PC-9 (cell line): ENCODE measurements at places on chromosomes 12 and 14. TPM values are rescaled to one million over a fixed set of nuclear protein-coding genes. Genes with fewer than 3 reads are reported as not detected.

DNA sequence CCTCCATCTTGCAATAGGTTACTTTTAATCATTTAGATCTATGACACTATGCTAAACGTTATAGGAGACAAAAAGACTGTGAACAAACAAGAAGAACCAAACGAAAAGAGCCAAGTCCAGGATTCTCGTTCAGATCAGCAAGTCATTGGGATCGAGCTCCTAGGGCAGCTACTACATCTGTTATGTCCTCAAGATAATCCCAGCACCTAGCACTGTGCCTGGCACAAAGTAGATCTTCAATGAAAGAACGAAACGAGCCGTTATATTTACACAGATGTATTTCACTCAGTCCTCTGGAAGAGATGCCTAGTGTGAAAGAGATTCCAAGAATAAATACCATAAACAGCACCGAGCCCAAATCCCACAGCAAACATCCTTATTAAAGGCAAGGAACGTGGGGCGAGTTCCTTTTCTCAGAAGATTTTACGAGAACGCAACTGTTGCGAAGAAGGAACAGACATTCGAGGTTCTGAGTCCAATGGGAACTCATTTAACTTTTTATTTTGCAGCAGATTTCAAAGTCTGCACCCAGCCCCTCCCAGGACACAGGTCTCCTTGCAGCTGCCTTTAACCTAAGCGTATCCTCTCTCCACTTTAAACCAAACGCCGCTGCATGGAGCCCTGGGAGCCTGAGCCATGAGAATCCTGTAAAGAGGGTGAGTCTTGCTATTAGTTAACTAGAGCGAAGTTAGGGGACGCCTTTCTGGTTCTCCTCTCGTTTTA lies 544 bp upstream of the TDP1 start:
- peaks cover 20% of the 10 kb centered on the region; the same call in 1 of the 2 replicates for H3K4me1 ChIP-seq
- peak overlapping the region; percentile 66 for H3K4me3 ChIP-seq
- no peaks in the 10 kb centered on the region for H3K36me3 ChIP-seq
- no peak overlapping the region for H3K27ac ChIP-seq
- peak; percentile 0 for DNase-seq
- H3K27me3 ChIP-seq, result no peaks in the 10 kb centered on the region

Gene STAC3
- total RNA-seq, result 1.3 and 2.2 TPM in 2 replicates

Gene FAM181A
- total RNA-seq, result not detected in 2 replicates

Gene KCNH3
- not detected in 2 replicates for total RNA-seq

Gene KCNA5
- not detected in 2 replicates for total RNA-seq

Gene SMCO2
- total RNA-seq, result 1.9 and 3.7 TPM in 2 replicates
